Activated effector memory CD4-positive, alpha-beta T cell treated with anti-CD3 and anti-CD28 coated beads, Interleukin-2, amount 50 U/mL, for 16 hours (primary cell): ENCODE measurements at places on chromosomes 11 and 22.

DNA sequence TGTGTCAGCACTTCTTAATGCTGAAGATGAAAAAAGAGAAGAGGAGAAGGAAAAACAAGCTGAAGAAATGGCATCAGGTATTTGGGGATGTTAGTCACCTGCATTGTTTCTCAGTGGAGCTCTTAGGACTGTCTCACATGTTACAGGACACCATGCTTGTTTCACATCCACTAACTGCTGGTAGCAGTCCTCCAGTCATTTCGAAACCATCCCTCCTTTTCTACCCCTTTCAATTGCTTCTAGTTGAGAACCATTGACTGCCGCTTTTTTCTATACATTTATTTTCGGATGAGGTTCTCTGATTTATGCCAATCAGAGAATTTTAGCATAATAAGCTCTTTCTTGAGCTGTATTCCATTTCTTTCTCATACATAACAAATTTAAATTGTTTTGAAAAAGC lies 21.5 kb downstream of the BIRC2 start:
- no peak for DNase-seq

- DNase-seq = no peak
Observed at GRCh38 chr11:116970485-116971292, 127.5 kb downstream of the SIK3 start.

GRCh38 chr11:121802542-121802941 lies 313.5 kb downstream of the BLID start:
- no peak for DNase-seq

GRCh38 chr22:31248138-31248745 lies 36.1 kb downstream of the LIMK2 start:
- DNase-seq = peak; percentile 87

GRCh38 chr11:8459711-8460399 lies 134.2 kb downstream of the STK33 start:
- DNase-seq = no peak

DNA sequence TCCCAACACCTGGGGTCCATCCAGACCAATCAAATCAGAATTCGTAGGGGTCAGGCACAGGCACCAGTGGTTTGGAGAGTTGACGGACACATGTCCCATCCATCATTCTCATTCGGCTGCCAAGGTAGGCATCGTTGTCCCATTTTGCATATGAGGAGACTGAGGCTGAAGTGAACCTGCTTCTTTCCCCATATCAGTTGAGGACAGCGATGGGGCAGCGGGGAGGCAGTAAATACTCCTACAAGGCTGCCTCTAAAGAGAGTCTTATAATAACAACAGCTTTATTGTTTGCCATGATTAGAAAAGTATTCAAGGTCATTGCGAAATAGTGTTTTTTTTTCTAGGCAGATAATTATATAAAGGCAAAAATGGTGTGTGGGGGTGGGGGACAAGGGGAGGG lies 1.6 kb upstream of the BEST1 start:
- DNase-seq = no peak

DNA sequence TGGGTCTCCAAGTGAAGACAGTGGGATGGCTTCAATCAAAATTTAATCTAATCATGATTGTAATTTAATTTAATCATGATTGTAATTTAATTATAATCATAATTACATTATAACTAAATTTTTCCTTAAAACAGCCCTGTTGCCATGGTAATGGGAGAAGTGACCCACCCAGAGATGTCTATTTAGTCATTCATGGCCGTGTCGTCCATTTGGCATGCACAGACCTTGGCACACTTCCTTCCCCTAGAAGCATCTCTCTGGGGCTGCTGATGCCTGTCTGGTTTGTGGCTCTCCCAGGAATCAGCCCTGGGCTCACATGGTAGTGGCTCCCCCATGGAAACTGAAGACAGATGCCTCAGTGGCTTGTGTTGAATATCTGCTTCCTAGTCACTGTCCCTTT lies 27.0 kb downstream of the P4HA3 start:
- no peak for DNase-seq

DNA sequence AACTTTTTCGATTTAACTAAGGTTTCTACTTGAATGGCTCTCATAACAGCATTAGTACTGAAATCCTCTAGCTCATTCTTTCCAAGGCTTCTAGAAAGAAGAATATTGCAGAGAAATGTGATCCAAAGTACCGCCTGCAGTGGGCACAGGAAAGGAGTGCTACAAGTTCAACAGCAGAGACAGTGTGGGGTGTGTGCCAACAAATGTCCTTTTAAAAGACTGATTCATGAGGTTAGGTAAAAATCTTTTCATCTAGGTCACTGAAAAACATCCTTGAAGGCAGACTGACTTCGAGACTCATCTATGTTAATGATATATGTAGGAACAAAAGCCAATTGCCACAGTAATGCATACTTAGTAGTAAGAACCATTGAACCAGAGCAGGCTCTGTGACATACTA lies 349.1 kb upstream of the PITPNB start:
- no peak for DNase-seq

DNA sequence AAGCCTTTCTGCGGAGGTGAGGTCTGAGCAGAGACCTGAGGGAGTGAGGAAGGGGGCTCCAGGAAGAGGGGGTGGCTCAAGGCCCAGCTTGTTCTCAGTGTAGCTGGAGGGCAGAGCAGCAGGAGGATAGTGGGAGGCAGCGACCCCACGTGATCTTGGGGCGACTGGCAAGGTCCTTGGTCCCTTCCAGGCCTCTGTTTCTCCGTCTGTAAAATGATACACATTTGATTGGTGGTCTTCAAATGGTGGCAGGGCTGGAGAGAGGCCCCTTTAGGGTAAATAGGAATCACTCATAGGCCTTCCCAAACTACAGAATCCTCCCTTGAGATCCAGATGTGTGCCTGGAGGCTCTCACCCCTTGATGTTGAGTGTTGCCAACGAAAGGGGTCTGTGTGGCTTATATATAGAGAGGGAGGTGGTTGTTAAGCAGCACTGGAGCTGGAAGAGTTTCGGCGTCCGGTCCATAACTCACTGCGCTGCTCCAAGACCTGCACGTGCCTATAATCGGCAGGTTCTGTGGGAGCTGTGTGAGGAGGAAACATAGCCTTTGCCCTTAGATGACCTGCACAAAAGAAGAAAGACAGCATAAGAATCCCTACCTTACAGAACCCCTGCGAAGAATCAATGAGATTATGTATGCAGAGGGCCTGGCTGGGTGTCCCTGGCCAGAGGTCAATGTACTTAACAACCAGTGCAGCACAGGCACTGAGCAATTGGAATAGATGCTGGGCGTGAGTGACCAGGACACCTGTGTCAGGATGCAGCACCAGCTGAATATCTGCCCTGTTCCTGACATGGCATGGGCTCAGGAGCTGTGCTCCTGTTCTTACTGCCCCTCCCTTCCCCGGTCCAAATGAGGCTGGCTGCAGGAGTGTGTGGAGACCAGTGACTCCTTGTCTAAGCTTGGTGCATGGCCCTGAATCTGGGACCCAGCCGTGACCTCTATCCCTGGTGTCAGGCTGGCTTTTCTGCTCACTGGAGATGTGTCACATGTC lies 28.7 kb downstream of the OTOG start:
- DNase-seq = peak; percentile 46

DNA sequence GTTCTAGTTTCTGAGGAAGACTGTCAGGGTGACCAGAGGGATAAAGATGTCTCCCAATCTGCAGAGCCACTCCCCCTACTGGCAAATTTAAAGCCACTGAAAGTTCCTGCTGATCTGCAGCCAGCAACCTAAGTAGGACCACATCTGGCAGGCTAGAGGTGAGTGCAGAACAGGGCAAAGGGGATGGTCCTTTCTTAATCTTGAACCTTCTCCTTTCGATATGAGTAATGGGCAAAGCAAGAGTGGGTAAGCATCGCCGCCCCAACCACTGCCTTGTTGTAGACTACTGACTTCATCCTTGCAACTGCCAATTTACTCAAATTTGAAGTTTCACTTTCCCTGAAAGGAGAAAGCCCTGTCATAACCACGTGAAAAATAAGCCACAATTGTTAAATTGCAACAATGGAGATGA lies 30.7 kb downstream of the SCUBE2 start:
- peak; percentile 71 for DNase-seq

DNA sequence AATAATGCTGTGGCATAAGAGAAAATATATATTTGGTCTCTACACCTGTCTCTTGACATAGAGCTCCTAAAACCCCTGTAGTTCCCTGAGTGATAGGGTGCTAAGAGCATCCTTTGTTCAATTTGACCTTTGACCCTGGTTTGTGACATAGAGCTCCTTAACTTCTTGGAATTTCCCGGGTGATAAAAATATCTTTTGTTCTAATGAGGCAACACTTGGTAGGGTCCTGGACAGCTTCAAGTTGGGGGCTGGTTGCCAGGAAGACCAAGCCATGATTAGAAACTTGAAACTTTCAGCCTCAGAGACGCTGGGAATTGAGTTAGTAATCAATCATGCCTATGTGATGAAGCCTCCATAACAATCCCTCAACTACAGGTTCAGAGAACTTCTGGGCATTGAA lies 105.4 kb downstream of the CASP12 start:
- no peak for DNase-seq

- peak; percentile 69 for DNase-seq
Observed at GRCh38 chr11:6667733-6668374, 12.2 kb upstream of the DCHS1 start.

- DNase-seq = no peak
Observed at GRCh38 chr11:83826078-83826477, 539.9 kb upstream of the CCDC90B start.

DNA sequence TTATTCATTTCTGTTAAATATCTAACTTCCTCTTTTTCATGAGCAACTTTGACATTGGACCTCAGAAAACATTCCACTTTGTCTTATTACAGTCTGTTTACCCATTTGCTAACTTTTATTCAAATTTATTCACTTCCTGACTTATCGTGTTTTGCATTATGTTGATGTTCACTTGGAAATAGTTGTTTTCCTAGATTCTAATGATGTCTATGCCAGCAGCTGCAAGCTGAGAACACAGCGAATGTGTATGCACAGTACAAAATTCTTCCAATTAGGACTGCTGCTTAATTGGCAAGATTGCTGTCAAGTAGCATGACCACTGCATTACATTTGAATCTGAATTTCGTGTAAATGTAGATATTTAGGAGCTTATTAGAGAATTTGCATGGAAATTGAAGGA lies 61.5 kb upstream of the GRIA4 start:
- no peak for DNase-seq

- no peak for DNase-seq
Observed at GRCh38 chr11:31484497-31484896, 24.9 kb downstream of the IMMP1L start.

- DNase-seq = no peak
Observed at GRCh38 chr11:82009133-82009532, 724.5 kb downstream of the FAM181B start.

DNA sequence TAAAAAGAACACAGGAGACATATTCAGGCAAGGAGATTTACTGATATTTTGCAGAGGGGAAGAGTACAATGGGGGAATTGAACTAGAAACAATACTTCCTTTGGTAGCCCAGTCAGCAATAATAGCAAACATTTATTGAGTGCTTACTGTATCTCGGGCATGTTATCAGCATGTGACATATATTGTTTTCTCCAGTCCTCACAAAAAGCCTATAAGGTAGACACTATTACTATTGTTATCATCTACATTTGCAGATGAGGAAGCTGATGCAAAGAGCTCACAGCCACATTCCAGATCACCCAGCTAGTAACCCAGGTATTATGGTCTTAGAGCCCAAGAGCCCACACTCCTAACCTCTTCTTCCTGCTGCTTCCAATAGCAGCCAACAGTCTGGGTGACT lies 27.9 kb downstream of the NAV2 start:
- DNase-seq = no peak

DNA sequence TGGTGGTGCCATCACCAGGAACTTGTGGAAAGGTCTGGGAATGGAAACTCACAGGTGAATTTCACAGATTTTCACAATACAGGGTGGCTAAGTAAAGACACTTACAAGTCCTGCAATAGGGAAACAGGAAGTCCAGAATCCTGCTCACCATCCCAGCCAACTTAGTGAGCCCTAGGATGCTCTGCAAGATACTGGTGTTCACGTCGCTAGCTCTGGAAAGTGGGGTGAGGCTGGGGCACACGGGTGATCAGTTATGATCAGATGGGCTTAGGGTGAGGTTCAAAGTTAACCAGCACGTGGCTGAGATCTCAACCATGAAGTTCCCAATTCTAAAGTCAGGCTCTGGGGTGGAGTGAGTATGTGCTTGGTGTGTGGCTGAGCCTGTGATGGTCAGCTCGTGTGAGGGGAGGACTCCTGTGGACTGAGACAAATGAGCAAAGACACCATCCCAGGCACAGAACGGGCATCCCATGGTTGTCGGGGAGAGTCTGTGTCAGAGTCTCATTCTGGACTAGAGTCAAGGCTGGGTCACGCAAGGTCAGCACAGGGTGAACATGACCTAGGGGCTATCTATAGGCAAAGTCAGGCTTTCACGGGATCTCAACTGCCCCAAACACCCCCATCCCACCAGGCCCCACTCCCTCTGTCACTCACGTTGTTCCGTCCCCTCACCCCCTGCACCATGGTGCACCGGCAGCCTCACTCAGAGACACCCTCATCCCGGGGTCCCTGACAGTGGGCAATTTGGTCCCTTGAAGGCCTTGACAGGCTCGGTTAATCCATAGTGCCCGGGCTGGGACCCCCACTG lies 23.9 kb downstream of the IGLL5 start:
- no peak for DNase-seq

DNA sequence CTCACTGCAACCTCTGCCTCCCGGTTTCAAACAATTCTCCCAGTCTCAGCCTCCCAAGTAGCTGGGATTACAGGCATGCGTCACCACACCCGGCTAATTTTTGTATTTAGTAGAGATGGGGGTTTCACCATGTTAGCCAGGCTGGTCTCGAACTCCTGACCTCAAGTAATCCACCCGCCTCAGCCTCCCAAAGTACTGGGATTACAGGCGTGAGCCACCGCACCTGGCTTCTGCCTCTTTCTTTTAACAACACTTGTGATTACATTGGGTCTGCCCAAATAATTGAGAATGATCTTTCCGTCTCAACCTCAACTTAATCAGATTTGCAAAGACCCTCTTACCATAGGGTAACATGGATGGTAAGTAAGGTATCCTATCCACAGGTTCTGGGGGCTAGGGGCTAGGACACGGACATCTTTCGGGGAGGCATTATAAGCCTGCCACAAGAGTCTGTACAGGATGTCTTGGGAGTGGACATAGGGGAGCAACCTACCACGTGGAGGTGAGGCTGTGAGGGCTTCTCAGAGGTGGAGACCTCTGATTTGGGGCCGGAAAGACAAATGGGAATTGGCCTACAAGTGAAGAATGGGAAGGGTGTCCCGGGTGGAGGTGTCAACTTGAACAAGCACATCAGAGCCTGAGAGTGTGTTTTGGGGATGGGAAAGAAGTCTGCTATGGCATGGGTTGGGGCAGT lies 2.7 kb upstream of the CBX6 start:
- peak; percentile 42 for DNase-seq

GRCh38 chr11:66986178-66986545 lies 11.1 kb downstream of the C11orf86 start:
- no peak for DNase-seq

GRCh38 chr11:126604461-126604860 lies 249.0 kb downstream of the ST3GAL4 start:
- no peak for DNase-seq

- DNase-seq = no peak
Observed at GRCh38 chr11:19675397-19675796, 37.2 kb upstream of the NAV2 start.

- DNase-seq = no peak
Observed at GRCh38 chr11:64960719-64961118, 11.2 kb downstream of the MAJIN start.
